ENCODE measurements at places on chromosomes 13 and 19. TPM values are rescaled to one million over a fixed set of nuclear protein-coding genes. Genes with fewer than 3 reads are reported as not detected.

GRCh38 chr13:75263741-75264407 is 218.1 kb downstream of the TBC1D4 start:
- no peaks in the 10 kb centered on the region for H3K27me3 ChIP-seq
- H3K4me3 ChIP-seq: no peak overlapping the region
- no peak overlapping the region for H3K27ac ChIP-seq
- H3K36me3 ChIP-seq: no peaks in the 10 kb centered on the region

The LSR gene
- 7.3 TPM for total RNA-seq

The SIAH3 gene
- 4.6 TPM for total RNA-seq

The ZNF729 gene
- total RNA-seq: not detected

Data from uterus (tissue), 4 donors.